Femur (tissue), 1 donor: ENCODE measurements at places on chromosomes 3 and 15.
A peak's percentile ranks its signal among the peaks of the same experiment; 100 is the strongest.

- no peak for DNase-seq
Measured at GRCh38 chr3:169244119-169244864, 419.2 kb downstream of the MECOM start.

DNA sequence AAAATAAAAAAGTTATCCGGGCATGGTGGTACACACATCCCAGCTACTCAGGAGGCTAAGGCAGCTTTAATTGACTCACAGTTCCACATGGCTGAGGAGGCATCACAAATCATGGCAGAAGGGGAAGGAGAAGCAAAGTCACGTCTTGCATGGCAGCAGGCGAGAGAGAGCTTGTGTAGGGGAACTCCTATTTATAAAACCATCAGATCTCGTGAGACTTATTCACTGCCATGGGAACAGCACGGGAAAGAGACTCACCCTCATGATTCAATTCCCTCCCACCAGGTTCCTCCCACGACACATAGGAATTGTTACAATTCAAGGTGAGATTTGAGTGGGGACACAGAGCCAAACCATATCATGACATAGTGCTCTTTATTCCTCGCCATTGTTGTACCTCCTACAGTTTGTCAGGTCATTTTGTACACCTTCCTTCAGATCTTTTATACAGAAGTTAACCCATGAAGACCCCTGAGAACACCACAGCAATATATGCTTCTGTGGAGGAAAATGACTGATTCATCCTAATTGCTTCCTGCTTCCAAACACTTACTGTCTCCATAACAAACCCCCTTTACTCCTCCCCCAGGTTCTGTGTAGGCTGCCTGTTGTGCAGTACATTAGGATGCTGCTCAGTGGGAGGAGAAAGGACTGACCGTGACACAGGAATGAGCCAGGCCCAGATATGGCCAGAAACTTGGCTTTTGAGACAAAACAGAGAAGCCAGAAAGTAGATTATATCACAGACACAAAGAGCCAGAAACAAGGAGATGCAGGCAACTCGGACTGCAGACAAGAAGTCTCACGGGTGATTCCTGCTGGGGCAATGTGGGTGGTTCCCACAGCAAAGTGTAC, 67.9 kb upstream of the HEG1 start:
- DNase-seq, result no peak

DNA sequence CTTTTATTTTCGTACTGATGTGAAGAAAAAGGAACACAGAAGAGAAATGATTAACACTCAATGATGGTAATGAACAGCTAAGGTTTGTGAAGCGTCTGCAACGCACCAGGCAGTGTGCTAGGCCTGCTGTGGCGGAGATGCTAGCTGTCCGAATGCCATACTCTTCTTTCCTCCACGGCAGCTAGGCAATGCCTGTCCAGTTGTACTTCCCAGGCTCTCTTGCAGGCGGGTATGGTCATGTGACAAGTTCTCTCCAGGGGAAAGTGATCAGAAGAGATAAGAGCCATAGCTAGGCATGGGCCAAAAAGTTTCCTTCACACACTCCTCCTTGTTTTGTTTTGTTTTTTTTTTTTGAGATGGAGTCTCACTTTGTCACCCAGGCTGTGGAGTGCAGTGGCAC, 6.7 kb downstream of the TADA3 start:
- DNase-seq, result no peak

- DNase-seq, result no peak
Measured at GRCh38 chr3:148191966-148192365, 505.7 kb upstream of the AGTR1 start.

DNA sequence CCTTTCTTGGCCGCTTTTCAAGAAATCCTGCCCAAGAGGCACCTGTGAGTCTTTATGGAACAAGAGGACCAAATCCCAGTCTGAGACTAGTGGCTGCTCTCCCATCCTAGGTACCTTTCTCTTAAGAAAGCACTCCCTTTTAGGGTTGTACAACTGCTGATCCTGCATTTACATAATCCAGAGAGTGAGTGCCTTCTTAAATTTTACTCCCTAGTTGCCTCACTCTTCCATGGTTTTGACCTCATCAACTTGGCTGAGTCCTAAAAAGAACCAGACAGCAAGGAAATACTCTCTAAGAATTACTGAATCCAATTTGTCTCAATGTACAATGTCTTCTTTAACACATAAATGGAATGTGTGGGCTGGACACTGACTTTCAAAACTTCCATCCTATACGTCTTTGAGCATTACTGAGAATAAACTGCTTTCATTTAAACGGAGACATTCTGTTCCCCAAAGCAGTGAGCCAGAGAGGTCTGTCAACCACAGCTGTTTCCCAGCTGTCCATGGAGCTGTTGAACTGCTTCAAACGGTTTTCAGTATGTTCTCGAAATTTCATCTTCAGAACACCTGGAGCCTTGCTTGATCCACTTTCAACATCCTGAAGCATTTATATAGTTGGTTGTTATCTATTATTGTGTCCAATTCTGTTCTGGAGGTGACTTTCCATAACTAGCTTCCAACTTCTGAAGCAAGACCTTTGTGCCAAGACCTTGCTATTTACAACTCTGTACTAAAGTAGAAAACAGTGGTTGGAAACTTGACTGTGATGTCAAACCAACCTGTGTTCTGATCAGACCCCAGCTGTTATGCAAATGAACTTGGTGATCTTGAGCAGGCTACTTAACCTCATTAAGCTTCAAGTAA, 179.1 kb downstream of the SLC9A9 start:
- DNase-seq, result peak; percentile 28

- no peak for DNase-seq
Measured at GRCh38 chr3:116980099-116980498, 270.5 kb downstream of the TUSC7 start.

DNA sequence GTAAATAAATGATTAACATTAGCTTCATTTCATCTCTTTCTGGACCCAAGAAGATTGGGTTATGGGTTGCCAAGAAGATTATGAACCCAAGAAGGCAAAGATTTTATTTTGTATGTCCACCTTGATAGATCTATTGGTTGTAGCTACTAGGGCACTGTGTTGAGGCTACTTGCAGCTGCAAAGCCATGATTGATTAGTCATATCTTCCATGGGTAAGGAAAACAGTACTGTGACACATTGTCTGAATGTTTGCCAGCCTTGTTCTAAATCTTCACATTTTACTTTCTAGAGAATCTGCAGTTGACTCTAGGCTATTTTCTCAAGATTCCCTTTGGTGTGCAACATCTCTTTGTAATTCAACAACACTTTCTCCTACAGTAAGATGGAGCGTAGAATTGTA, 229.2 kb upstream of the KCNH8 start:
- DNase-seq, result no peak
